ELR (cell line): ENCODE measurements at places on chromosomes 11 and 22.

GRCh38 chr22:40654522-40655167 is 18.1 kb upstream of the MRTFA start:
- peak; percentile 43 for DNase-seq

DNA sequence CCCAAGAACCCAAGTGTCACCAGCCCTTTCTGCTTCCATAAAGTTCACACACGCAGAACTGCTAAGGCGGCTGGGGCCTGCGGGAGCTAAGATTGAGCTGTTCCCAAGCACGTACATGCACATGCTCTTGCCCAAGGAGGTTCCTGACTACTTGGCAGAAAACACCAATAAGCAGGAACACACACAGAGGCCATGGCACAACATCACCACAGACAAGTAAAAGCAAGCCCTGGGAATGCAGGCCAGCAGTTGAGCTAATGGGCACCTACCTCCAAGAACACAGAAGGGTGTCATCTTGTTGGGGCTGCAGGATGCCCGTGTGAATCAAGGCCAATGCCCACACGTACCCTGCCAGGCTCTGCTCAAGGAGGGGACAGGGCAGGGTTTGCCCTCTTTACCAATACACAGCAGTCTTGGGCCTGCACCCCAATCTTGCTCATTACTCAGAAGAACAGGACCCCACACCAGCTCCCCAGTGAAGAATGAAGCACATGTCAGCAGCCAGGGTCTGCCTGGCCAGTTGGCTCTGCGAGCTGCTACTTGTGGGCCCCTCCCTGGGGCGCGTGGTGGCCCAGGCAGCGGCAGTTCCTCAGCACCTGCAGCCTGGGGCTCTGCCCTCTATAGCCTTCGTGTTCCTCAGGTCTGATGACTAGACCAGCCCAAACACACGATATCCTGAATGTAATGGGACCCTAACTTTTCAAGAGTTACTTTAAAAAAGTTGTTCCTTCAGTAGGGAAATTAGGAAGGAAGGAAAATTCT is 32.3 kb upstream of the CYP2D6 start:
- DNase-seq, result no peak

DNA sequence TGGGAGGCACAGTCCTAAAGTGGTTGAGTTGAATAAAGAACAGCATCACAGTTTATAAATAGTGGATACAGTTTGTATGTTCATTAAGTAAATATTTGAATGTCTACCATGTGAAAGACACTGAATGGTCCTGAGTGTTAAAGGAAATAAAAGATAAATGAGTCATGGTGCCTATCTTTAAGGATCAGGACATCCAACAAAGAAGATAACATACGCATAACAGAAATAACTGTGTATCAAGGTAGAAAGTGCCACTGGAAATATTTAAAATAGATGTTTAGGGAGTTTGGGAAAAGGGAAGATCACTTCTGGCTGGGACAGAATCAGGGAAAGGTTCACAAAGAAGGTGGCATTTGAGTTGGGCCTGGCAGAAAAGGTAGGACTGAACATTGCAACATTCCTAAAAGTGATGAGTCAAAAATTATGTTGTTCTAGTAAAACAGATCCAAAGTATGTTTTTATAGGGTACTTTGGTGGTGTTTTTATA is 41.5 kb downstream of the CSTPP1 start:
- peak; percentile 59 for DNase-seq

GRCh38 chr22:49748514-49748913 is 79.2 kb downstream of the BRD1 start:
- DNase-seq, result no peak

DNA sequence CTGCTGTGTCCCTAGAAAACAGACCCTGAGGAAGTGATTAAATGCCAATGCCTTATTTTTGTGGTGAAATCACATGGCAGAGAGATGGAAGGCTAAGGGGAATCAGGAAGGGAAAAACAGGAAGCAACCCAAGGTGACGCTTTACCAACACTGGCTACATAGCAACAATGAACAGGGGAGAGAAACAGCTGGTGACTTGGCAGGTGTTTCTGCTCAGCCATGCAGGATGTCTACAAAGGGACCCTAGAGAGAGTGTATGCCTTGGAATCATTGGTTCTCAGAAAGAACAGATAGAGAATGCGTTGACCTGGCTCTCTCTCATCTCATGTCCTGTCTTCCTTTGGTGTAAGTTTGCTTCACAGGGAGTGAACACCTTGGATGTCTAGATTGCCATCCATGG is 911.9 kb downstream of the OPCML start:
- DNase-seq, result no peak
